ENCODE measurements at places on chromosomes 5 and 9.

- DNase-seq = no peak
These were observed 69.4 kb downstream of the AK8 start for GRCh38 chr9:132808645-132809044.

DNA sequence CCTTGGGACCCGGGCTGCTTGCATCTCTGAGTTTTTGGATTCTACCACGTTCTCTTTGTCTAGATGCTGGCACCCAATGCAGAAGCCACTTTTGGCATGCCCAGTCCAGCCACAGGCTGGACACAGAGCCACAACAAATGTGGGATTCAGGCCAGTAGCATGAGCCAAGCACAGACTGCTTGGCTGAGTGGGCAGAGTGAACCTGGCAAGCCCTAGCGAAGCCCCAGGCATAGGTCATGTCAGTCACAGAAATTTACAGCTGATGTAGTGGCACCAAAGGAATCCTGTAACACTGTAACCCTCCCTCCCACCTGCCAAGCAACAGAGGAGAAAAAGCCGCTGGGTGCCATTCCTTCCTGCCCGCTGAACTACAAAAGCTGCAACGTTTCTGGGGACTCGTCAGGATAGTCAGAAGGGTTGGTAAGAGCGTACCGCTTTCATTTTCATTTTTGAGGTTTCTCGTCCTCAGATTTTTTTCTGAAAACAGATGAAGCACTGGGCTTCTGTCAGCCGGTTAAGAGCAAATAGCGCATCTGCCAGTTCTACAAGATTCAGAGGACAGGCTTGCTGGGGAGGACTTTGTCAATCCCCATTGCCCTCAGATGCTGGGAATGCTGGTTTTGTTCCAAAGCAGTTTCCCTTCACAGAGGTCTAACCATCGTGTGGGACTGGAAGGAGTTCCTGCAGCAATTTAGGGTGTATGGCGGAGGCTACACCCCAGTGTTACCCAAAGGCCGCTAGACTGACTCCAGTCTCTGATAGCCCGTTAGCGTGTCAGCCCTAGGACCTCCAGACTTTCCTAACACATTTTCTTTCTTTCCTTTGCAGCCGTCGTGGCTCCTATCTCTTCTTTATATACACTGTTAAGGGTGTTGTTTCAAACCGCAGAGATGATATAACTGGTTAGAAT is 399.0 kb downstream of the HTR1A start:
- DNase-seq = no peak

GRCh38 chr9:93127395-93127911 is 6.6 kb downstream of the NINJ1 start:
- DNase-seq = no peak

GRCh38 chr9:94973451-94973941 is 247.0 kb downstream of the AOPEP start:
- no peak for DNase-seq

DNA sequence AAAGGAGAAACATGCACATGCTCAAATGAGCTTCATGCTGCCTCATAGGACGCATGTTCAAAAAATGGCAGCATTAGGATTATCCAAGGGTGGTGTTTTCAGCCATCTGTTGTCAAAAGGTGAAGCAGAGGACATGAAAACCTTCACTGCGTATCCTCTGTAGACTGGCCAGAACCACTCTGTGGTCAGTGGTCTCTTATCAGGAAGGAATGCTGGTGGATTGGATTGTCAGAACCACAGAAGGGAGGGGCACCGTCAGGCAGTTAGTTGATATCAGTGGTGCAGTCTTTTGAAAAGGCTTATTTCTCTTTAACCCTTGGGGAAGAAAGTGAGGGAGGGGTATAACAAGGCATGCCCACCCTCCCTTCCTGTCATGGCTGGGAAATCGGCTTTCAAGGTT is 100.1 kb downstream of the FBXL7 start:
- no peak for DNase-seq

DNA sequence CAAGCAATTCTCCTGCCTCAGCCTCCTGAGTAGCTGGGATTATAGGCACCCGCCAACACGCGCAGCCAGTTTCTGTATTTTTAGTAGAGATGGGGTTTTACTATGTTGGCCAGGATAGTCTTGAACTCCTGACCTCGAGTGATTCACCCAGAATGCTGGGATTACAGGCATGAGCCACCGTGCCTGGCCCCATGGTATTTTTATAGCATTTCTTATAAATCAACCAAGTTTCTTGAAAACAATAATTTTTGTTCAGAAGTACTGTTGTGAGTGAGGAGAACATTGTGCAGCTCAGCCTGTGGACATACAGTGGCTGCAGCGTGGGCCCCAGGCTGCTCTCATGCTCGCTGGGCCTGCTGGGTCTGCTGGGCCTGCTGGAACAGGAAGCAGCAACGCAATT is 45.3 kb downstream of the MAP1B start:
- no peak for DNase-seq

- DNase-seq = no peak
These were observed 2.7 kb downstream of the GZMA start for GRCh38 chr5:55104946-55105701.

DNA sequence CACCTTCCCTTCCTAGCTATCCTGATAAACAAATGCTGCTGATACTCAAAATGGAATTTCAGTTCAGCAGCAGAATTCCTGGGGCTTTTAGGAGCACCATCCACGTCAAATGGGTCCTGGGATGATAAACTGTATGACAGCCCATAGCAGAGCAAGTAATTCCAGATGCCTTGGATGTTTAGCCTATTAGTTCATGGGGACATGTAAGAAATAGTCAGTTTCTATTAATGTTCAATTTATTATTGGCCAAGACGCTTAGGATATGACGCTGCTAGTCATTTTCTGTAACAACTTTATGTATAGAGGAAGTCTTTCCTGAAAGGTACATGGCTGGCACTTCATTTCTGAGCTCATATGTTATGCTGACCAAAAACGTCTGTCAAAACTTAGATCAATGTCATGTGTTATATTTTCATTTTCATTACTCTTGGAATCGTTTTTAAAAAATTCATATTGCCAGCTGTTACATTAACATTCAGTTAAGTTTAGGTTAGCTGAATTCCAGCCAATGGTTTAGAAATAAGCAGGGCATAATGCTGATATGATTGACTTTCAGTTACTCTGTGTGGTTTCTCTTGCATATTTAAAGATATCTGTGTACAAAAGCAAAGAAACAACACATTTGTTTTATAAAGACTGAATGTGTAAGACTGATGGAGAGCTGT is 243.8 kb downstream of the CSNK1G3 start:
- DNase-seq = peak; percentile 36

DNA sequence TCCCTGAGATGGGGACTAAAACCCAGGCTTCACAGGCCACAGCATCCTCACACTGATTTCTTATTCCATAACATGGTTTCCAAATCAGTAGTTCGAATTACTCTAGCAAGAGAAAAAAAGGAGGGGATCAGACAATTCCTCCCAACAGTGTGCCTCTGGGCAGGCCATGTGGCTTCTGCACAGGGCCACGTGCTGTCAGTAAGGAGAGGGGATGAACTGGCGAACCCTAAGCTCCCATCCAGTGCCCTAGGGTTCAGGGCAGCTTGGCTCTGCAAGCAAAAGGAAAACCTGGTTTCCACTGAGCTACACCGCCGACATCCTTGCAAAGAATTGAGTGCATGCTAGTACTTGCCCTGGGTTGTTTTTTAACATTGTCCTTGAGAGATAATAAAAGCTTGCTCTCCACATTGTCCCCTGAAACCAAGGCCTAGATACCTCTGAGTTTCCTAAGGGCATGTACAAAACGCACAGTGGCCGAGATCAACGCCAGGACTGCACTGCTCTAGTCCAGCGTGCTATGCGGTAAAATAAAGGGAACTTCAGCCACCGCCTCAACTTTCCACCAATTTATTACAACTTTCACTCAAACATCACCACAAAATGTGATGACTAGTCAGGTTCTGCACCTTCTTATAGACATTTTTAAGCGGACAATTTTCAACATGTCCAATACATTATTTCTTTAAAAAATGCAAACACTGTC is 4.5 kb downstream of the CAMSAP1 start:
- DNase-seq = no peak

- DNase-seq = no peak
These were observed 275.0 kb upstream of the MVB12B start for GRCh38 chr9:126051446-126052130.

GRCh38 chr9:92332577-92333281 is 7.0 kb downstream of the CENPP start:
- DNase-seq = no peak

DNA sequence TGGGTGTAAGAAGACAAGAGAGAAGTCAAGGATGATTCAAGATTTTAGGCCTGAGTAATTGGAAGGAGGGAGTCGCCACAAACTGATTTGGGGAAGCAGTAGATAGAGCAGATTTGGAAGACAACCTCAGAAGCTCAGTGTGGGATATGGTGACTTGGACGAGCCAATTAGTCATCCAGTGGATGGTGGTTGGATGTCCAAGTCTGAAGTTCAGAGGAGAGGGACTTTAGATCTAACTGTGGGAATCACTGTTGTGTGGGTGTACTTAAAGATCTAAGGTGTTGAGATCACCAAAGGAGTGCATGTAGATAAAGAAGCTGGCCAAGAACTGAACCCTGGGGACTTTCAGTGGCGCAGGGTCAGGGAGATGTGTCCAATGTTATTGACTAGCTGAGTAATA is 2.2 kb downstream of the IDNK start:
- no peak for DNase-seq

All from HFF-Myc (cell line).